ENCODE measurements at places on chromosomes 5 and 9. TPM values are rescaled to one million over a fixed set of nuclear protein-coding genes. Genes with fewer than 3 reads are reported as not detected.

The OR1Q1 gene
- total RNA-seq, result not detected

- DNase-seq, result no peak
Observed at GRCh38 chr9:16029046-16029615, 476.3 kb downstream of the CCDC171 start.

DNA sequence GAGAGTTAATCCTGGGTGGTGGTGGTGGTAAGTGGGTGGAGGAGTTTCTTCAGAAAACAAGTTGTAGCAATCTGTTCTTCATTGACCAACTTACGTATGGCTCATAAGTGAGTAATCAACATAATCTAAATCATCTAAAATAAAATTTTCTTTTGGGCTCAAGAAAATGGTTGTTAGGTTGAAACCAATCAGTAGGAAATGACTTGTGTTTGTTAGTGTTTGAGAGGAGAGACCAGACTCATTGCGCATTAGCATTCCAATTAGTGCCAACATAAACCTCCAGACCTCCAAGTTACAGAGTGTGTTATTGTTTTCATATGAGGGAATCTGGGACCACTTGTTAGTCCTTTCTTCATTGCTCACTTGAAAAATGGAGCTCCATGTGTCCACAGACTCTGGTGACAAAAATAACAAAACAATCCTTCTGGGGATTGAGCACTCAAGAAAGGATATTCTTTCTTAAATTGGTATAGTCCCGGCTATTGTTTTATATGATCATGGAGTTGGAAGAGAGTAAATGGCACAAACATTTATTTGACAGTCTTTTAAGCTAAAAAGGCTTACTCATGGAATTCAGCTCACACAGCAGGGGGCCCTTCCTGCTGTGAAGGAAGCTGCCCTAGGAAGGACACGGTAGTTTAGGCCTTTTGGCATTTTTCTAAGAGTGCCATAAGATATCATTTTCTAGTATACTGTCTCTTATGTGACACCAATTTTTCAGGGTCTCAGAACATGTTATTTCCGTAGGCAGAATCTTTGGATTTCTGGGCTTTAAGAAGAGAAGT is 441.1 kb downstream of the EBF1 start:
- peak; percentile 38 for DNase-seq

DNA sequence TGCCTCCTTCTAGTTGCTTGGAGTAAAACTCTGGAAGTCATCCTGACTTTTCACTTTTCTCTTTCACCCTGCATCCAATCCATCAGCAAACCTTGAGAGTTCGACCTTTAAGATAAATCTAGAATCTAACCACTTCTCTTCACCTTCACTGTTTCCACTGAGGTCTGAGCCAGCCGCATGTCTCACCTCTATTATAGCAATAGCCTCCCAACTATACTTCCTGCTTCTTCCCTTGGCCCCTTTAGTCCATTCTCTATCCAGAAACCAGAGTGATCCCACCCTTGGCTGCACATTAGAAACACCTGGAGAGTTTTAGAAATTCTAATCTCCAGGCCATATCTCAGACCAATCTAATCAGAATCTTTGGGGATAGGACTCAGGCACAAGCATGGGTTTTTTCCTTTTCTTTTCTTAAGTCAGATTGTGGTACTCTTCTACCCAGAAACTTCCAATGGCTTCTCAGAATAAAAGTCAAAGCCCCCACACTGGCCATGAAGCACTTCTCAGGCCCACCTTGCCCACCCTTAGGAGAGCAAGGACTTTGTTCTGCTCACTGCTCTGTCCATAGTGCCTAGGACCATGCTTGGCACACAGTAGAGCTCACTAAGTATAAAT is 33.1 kb downstream of the MFAP3 start:
- DNase-seq, result no peak

DNA sequence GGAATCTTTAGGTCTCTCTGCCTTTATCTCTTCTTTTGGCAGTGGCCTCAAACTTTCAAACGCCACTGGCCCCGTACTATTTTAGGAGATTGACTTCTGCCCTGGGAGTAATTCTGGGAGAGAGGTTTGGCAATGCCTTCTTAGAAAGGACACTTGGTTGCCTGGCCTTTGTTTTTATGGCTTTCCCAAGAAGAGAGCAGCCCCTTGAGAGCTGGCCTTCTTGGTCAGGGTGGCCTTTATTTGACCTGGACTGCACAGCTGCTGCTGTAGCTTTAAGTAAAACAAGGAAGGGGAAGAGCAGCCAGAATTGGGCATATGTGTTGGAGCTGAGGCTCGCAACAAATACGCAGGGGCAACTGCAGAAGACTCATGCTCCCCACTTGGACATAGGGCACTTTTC is 60.8 kb downstream of the PTPN3 start:
- no peak for DNase-seq

DNA sequence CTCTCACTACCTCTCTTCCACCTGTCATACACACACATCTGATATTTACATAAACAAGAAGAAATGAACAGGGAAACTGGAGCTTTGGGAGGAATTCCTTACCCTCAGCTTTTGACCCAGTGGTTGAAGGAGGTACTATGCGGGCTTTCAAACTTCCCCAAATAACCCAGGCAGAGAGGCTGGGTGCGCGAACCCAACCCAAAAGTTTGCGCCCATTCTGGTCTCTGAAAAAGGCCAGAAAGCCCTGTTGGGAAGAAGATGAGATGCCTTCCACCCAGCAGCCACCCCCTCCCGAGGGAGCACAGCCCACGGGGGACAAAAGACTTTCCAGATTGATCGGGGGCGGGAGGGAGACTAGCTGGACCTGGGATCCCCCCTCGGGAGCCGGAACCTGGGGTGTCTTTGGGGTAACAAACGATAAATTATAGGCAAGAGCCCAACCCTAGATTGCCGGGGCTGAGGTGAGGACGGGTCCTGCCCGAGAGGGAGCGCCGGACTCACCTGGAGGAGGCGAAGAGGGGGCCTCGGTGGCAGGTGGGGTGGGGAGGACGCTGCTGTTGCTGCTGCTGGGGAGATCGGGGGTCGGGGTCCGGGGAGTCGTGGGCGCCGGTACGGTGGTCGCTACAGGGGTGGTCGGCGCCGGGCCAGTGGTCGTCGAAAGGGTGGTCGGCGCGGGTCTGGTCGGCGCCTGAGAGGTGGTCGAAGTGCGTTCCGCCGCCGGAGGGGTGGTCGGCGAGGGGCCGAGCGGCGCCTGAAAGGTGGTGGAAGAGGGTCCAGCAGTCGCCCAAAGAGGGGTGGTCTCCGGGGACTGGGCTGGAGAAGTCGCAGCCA is 798 bp downstream of the MEGF9 start:
- DNase-seq, result peak; percentile 25

DNA sequence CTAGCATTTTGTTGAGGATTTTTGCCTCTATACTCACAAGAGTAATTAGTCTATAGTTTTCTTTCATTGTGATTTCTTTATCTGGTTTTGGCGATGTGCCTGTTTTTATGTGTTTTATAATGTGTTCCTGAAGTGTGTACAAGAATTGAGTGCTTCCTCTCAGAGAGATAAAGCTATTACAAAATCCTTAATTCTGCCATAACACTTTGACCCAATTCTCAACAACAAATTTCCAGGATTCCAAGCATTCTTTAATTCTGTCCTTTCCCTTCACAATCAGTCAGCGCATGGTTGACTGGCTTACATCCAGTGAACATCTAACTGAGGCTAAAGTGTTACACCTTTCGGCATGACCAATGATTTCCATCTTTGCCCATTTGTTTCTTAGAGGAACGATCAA is 282.9 kb upstream of the MVB12B start:
- no peak for DNase-seq
